ENCODE measurements at places on chromosomes 2 and 18. TPM values are rescaled to one million over a fixed set of nuclear protein-coding genes. Genes with fewer than 3 reads are reported as not detected.

ANTXR1 gene
- polyA plus RNA-seq: 3.7 TPM

RABL2A gene
- polyA plus RNA-seq: 5.3 TPM

ANKRD30BL gene
- polyA plus RNA-seq: not detected

ACTR2 gene
- polyA plus RNA-seq: 92.8 TPM

DNA sequence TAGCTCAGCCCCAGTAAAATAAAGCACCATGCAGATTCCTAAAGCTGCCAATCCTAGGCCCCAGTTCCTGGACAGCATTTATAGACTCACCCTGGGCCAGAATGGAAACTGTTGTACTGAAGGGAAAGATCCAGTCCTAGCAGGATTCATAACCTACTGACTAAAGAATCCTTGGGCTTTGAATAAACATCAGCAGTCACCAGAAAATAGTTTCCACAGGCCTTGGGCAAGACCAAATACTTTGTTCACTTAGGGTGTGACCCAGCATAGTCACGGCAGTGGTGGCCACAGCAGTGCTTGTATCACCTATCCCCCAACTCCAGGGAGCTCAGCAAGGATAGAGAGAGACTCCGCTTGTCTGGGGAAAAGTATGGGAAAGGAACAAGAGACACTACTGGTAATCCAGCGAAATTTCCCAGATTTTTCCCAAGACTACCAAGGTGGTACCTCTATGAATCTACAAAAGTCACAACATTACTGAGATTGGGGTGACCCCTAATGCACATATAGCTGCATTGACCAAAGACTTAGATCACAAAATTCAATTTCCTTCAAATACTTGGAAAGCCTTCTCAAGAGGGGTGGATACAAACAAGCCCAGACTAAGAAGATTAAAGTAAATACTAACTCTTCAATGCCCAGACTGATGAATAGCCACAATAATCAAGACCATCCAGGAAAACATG, 748.1 kb upstream of the LRATD1 start:
- no peaks in the 10 kb centered on the region for H3K27me3 ChIP-seq
- H3K36me3 ChIP-seq: no peaks in the 10 kb centered on the region
- DNase-seq: no peak
- H3K4me3 ChIP-seq: no peak overlapping the region

DNA sequence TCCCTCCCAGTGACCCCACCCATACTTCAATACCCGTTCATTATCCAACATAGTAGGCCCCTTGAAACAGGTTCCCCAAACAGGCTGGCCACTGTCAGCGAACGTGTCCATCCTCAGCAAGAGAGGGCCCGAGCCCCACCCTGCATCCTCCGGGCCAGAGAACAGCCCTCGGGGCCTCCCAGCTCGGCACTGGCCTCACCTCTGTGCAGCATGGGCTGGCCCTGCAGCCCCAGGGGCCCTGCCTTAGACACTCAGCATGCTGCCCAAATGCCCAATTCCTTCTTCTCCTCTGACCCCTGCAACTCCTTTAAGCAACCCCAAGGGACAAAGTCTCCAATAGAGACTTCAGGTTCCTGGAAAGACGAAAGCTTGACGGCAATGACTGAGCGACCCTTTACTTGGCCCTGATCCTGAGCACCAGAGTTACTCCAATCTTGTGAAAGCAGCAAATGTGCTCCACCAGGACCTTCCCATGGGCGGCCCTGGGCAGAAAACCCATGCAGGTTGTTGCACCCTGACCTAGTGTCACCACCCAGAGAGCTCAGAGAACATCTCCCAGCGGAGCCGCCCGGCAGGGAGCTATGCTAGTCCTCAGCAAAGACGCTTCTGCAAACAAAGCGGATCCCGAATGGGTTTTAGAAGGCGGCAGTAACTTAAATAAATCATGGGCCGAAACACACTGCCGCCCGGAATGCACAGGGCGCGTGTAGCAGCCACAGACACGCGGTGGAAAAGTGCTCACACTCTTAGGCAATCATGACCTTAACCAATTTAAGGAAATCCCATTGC, 782 bp downstream of the COL6A3 start:
- peak overlapping the region; percentile 59 for H3K4me3 ChIP-seq
- peak; percentile 68 for DNase-seq
- no peaks in the 10 kb centered on the region for H3K27me3 ChIP-seq
- H3K4me1 ChIP-seq: peaks cover 7% of the 10 kb centered on the region

All from psoas muscle (tissue), 8 donors.